ENCODE measurements at places on chromosomes 12 and 14.

DNA sequence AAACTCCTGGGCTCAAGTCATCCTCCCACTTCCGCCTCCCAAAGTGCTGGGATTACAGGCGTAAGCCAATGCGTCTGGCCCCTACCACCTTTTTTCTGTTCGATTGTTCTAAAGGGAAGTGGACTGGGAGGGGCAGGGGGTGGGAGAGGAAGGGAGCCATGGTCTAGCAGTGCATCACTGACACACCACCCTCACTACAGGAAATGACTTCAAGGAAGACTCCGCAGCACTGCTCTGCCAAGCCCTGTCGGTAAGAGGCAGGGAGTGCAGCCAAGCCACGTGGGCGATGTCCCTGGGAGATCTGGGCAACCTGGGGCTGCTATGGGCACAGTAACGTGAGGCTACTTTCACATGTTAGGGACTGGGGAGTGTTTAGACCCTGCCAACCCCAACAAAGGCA lies 18.0 kb downstream of the LRRC74A start:
- DNase-seq = no peak

DNA sequence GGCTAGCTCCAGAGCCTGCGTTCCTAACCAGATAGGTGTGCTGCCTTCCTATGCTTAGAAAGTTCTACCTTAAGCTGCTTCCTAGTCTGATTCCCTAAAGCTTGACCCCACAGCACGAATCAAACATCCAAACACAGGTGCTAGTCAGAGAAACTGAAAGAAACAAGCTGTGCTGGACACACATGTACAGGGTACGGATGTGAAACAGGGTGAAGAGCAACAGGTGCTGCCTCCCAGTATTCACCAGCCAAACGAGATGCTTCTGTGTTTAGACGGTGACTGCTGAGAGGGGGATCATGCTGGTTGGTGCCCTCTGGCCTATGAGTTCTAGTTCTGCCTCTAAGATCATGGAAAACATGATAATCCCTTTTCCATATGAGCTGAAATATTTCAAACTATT lies 105.3 kb downstream of the GRIP1 start:
- no peak for DNase-seq

GRCh38 chr14:45715946-45716345 lies 462.9 kb upstream of the MIS18BP1 start:
- DNase-seq = peak; percentile 72

DNA sequence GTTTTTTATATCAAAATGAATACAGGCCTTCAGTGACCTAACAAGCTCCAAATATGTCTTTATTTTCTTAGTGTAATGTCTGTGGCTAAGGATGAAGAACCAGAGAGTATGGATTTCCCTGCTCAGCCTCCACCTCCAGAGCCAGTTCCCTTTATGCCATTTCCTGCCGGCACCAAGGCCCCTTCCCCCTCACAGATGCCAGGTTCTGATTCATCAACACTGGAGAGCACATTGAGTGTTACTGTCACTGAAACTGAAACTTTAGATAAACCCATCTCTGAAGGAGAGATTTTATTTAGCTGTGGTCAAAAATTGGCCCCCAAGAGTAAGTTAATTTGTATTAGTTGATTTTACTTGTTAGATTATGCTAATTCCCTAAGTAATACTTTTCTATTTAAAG lies 61.0 kb downstream of the KIAA0586 start:
- DNase-seq = no peak

- peak; percentile 33 for DNase-seq
These were observed at the start of gene FGF23 for GRCh38 chr12:4379405-4379804. Gene FGF23 (minus strand): TSS chr12:4379712. CDS start chr12:4379582, 130 bp downstream.

DNA sequence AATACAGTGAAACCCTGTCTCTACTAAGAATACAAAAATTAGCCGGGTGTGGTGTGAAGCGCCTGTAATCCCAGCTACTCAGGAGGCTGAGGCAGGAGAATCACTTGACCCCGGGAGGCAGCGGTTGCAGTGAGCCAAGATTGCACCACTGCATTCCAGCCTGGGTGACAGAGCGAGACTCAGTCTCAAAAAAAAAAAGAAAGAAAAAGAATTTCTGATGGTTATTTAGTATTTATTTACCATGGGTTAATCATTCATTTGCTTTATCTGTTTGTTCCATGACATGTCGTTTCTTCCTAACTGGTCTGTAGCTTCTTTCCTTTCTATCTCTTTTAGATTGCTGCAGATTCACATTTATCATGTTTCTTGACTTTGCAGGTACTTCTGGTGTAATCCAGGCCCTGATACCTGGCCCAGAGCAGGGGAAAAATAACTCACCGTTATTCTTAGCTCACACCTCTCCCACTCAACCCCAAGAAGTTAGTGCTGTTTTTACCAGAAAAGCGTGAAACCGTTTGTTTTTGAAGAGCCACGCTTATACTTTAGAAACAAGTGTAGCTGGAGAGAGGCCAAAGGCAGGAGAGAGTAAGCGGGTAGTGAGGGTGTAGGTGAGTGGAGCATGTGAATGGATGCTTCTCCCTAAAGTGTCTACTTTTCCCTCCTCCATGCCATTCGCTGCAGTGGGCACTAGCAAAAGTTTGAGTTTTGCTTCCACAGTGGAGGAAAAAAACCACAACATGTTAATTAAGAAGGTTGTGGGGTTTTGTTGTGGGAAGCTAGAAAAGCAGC lies 45.4 kb downstream of the SRGAP1 start:
- DNase-seq = no peak

- DNase-seq = no peak
These were observed 148.2 kb downstream of the TMEM30B start for GRCh38 chr14:61132894-61133293.

- DNase-seq = no peak
These were observed 82.0 kb upstream of the OTOGL start for GRCh38 chr12:80017261-80017870.

DNA sequence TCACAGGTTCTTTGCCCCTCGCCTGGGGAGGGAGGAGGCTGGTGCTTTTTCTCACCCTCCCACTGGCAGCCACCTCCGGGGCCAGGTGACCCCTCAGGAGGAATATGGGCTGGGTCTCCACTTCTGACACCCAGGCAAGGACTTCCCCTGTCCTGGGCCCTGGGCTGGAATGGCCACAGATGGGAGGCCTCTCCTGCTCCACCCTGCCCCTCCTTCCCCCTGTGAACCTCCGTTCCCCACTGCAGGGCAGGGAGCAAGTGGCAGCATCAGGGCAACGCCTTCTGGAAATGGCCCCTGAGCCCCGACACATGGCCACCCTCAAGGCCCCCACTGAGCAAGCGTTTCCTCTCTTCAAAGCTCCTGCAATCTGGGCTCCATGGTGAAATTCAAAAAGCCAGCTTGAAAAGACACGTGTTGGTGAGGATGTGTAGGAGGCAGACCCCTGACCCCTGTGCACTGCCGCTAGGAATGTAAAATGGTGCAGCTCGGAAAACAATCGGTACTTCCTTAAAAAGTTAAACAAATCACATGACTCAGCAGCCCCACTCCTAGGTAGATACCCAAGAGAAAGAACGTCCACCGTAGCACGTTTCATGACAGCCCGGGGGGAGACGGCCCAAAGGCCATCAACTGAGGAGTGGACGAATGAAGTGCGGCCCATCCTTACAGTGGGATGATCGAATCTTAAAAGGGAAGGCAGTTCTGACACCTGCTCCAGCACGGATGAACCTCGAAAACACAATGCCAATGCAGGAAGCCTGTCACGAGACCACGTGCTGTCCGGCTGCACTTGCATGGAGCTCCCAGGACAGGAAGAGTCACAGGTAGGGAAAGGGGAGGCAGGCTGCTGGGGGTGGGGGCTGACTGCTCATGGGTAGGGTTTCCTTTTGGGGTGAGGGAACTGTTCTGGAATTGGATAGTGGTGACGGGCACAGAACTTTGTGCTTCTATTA lies 11.5 kb downstream of the XRCC3 start:
- no peak for DNase-seq

DNA sequence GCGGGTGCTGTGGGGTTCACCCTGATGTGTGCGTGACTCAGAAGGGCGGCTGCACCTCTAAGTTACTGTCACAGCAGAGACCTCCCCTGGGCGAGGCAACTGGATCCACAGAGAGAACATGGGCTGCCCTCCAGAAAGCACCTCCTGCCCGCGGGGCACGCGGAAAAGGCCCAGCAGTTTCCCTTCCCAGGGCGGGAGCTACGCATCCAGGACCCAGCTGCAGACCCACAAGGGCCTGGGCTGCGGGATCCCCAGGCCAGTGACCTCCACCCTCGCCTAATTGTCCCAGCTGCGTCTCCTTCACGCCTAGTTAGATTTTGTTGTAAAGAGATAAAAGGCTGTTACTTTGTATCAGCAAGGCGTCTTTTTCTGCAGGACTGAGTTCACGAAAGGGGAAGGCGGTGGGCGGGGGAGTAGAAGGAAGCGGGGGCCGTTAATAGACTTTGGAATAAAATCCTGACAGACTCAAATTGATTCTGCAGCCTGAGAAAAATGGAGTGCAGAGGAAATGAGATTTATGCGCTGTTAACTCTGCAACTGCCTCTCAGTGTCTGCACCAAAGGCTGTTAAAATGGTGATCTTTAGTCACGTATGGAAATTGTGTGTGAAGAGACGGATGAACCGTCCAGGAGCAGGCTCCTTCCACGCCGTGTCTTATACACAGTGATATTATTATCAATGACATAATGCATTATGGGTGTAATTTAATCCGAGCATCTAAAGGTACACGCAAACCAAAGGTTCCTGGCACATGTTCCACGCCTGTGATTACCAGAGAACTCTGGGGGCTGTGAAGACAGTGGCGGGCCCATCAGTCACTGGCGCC lies 65.9 kb upstream of the FBRSL1 start:
- DNase-seq = no peak

DNA sequence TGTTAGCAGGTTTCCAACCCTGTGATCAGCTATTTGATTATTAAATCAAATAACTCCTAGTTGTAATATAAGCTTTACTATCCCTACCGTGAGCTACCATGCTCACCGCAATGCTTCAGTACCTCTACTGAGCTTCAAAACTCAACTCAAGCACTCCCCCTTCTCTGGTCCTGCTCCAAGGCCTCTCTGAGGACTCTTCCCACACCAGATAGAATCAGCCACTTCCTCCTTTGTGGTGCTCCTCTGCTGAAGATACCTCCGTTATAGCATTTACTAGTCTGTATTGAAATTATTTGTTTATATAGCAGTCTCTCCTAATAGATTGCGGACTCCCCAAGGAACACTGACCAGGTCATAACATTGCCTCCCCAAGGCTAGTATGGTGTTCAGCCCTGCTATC lies 17.5 kb downstream of the AREL1 start:
- no peak for DNase-seq

DNA sequence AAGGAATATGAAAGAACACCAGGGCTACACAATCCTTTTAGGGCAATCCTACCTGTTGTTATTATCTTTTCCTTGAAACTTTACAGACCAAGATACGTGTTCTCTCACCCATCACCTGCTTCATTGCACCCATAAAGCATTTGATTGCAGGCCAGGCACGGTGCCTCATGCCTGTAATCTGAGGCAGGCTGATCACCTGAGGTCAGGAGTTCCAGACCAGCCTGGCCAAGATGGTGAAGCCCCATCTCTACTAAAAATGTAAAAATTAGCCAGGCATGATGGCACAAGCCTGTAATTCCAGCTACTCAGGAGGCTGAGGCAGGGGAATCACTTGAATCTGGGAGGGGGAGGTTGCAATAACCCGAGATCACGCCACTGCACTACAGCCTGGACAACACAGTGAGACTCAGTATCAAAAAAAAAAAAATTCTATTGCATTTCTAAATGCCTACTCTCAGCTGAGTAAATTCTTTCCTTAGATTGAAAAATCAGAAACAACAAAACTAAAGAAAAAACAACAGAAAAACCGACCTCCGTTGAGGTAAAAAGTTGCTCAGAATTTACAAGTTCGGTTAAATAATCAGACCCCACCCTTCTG lies 183.7 kb upstream of the TMEM132C start:
- DNase-seq = no peak

DNA sequence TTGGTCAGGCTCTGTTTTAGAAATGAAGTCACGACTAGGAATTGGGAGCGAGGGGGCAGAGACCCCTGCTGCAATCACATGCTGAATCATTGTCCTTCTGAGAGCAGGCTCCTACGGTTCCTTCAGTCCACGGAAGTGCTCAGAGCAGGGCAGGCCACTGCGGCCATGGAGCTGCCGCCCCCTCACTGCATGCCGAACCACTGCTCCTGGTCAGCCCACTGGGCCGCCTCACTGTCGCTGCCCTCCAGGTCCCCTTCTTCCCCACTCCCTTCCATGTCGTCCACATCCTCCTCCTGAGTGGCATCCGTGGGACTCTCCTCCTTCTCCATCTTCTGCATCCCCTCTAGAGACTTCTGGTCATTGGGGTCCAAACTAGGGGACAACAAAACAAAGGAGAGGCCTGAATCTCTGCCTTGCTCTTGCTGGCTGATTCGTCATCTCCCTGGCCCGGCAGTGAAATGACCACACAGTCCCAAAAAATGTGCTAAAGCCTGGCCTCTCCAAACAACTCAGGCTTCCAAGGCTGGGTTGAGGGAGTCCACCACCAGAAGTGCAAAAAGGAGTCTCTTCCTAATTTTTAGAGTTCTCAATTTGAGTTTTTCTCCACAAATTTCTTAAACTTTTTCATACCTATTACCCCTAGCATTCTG lies 29.4 kb downstream of the ANAPC7 start:
- no peak for DNase-seq

GRCh38 chr14:56515739-56516138 lies 63.9 kb upstream of the TMEM260 start:
- no peak for DNase-seq

Measured in T47D (cell line).